Upper lobe of right lung (tissue), 1 donor: ENCODE measurements at places on chromosomes 3 and 15. TPM values are rescaled to one million over a fixed set of nuclear protein-coding genes. Genes with fewer than 3 reads are reported as not detected.

BCL2A1 gene
- total RNA-seq, result 91.1 TPM

- DNase-seq, result no peak
These were observed 16.8 kb upstream of the PLA2G4E start for GRCh38 chr15:42037656-42038055.

DNA sequence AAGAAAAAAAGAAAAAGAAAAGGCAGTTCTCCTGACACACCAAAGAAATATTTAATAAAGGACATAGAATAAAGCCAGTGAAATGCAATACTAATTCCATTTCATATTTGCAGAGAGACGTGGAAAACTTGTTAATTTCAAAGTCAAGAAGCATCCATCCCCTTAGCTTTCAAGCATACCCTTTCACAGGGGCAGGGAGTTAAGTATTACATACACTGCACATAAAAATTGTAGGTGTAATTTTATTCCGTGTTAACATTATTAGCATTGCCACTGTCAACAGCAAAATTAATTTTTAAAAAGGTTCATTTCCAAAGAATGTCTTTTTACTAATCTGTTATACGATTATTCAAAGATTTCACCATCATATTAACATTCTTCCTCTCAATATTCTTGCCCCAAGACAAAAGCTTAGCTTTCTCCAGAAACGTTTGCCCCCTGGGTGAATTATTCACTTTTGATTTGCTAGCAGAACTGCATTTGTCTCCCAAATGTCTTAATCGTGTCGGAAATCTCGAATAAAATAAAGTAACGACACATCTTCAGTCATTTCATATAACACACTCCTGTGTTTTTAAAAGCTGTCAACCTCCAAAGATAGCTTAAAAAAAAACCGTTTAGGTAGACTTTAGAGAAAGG lies 517.9 kb downstream of the MECOM start:
- DNase-seq, result no peak

GRCh38 chr15:52567871-52568600 lies 794 bp downstream of the ARPP19 start:
- peak; percentile 73 for DNase-seq

- DNase-seq, result no peak
These were observed 779 bp downstream of the GRIP2 start for GRCh38 chr3:14539384-14539741.

- no peak for DNase-seq
These were observed 76.3 kb upstream of the SLCO2A1 start for GRCh38 chr3:134105876-134106556.

- DNase-seq, result no peak
These were observed 1154.8 kb downstream of the NSUN3 start for GRCh38 chr3:95217661-95218060.

- DNase-seq, result no peak
These were observed 10.7 kb upstream of the SPTBN5 start for GRCh38 chr15:41904541-41905005.

PLAAT1 gene
- total RNA-seq, result 0.96 TPM
